ENCODE measurements at places on chromosomes 1 and 21. TPM values are rescaled to one million over a fixed set of nuclear protein-coding genes. Genes with fewer than 3 reads are reported as not detected.
A peak's percentile ranks its signal among the peaks of the same experiment; 100 is the strongest.

The NID1 gene
- total RNA-seq, result 11.1 TPM

DNA sequence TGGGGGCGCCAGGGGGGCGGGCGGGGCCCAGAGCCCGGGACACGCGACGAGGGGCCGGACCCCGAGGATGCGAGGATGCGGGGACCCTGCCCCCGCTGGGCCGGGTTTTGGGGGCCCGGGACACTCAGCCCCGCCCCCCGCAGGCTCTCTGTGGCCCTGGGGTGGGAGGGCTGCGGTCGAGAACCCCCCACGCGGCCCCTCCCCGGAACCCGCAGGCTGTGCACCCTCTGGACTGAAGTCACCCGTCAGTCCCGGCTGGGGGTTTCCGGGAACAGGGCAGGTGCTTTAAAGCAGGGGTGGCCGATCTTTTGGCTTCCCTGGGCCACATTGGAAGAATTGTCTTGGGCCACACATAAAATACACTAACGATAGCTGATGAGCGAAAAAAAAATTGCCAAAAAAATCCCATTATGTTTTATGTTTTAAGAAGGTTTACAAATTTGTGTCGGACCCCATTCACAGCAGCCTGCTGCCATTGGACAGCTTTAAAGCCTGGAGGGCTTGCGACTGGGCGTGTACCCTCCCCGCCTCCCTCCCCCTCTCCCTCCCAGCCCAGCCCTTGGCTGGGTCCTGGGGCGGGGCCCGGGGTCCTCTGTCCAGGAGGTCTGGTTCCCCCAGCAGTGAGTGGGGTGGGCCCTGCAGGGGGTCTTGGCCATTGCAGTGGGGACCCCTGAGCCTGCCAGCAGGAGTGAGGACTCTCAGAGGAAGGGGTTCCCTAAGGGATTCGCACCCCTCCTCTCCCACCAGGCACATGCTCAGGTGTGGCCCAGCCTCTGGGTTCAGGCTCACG, 21.6 kb upstream of the C1orf159 start:
- no peaks in the 10 kb centered on the region for H3K36me3 ChIP-seq
- DNase-seq, result no peak

DNA sequence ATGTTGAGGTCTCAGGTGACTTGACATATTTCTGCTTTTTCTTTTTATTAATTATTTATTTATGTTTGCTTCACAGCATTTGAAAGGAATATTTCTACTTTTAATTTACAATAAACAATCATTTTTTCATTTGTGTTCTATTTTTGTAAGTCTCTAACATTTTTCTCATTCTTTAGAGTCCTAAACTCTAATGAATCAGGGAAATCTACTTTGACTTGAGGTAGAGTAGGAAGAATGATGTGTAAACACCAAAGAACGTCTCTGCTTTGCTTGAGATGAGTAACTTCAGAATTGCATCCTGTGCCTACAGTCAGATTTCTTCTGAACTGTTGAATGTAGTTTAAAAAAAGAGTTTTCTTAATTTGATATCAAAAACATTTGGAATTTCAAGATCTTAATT, 65.2 kb downstream of the CNST start:
- H3K4me3 ChIP-seq, result no peak overlapping the region
- no peak for DNase-seq
- no peaks in the 10 kb centered on the region for H3K27me3 ChIP-seq

- DNase-seq, result peak; percentile 15
- peaks cover 27% of the 10 kb centered on the region for H3K4me1 ChIP-seq
- peaks cover 3% of the 10 kb centered on the region for H3K36me3 ChIP-seq
- no peaks in the 10 kb centered on the region for H3K27me3 ChIP-seq
These were observed 837 bp upstream of the DESI2 start for GRCh38 chr1:244651956-244652622.

GRCh38 chr1:228882771-228883450, 147.6 kb downstream of the RHOU start:
- no peak overlapping the region for H3K4me3 ChIP-seq
- no peaks in the 10 kb centered on the region for H3K4me1 ChIP-seq
- H3K27ac ChIP-seq, result no peak overlapping the region
- no peaks in the 10 kb centered on the region for H3K36me3 ChIP-seq

DNA sequence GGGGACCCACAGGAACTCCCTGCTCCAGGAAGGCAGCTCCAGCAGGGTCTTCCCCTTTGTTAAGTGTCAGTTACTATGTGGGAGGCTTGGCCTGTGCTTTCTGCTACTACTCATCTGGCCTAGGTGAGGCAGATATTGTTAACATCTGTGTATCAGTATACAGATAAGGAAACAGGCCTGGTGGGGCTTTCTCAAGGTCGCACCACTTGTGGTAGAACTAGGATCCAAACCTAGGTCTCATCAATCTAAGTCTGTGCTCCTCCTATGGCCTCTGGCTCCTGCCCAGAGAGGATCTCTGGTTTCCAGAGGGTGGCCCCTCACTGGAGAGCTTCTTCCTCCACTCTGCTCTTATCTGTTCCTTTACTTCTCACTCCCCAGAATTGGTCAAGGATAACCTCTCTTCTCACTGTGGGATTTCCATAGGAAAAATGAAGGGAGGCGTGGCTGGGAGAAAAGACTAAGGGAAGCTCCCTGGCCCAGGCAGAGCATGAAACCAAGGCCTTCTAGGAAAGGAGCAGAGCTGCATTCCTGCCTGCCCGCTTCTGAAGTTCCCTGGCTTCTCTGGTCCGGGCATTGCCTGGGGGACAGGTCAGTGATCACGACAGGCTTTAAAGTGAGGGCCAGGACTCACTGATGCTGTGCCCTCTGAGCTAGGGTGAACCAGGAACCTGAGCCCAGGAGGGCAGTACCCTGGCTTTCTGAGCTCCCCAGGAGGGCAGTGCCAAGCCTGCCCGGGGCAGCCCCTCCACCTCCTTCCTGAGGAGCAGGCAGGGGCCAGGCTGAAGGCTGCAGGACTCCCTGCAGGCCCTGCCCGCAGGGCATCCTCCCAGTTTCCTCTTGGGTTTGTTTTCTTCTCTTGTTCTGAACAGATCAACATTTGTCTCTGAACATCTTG, 5.8 kb downstream of the KCNC4 start:
- no peak overlapping the region for H3K27ac ChIP-seq
- H3K4me3 ChIP-seq, result no peak overlapping the region
- DNase-seq, result no peak
- peaks cover 29% of the 10 kb centered on the region for H3K4me1 ChIP-seq

DNA sequence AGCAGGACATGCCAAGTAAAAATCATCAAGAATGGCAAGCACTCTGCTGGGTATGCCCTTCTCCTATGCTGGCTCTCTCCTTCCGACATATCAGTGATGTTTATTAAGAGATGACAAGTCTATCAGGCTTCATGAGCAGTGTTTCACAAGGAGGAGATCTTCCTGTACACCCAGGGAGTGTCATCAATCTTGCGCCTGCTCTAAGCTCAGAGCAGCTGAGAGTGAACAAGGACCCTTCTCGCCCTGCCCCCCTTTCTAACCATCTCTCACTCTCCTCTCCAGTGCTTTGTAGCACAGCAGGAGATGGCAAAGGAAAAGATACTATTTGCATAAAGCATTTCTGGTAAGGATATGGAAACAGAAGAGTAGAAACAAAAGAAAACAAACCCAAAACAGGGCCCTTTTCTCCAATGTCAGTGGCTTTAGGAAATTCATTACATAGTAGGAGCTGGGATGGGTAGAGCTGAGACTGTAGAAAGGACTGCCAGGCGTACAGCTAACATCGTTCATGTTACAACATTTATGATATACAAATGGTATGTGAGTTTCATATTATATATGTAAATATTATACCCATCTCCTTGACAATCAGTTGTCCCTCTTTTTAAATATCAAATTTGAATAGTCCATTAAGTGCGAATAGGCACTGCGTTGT, 201.7 kb downstream of the NUF2 start:
- no peak overlapping the region for H3K4me3 ChIP-seq
- H3K36me3 ChIP-seq, result no peaks in the 10 kb centered on the region
- H3K4me1 ChIP-seq, result no peaks in the 10 kb centered on the region

The DNMT3L gene
- total RNA-seq, result not detected

DNA sequence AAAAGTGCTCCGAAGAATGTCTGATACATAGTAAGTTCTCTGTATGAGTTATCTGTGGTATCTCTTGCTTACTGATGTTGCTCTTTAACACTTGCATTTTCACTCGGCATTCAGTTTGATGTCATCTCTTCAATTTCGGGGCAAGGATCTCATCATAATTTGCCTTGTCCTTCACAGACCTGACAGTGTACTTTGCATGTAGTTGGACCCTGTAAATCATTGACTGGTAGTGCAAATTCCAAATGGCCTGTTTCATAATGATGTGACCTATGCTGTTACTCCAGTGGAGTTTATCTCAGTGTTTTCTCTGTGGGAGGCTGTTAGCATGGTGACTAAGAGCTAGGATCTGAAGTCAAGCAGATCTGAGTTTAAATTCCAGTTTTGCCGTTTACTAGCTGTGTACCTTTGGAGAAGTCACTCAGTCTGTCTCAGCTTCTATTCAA, 34.2 kb upstream of the ABCD3 start:
- peak; percentile 73 for DNase-seq
- no peak overlapping the region for H3K27ac ChIP-seq
- H3K27me3 ChIP-seq, result no peaks in the 10 kb centered on the region
- H3K36me3 ChIP-seq, result no peaks in the 10 kb centered on the region

DNA sequence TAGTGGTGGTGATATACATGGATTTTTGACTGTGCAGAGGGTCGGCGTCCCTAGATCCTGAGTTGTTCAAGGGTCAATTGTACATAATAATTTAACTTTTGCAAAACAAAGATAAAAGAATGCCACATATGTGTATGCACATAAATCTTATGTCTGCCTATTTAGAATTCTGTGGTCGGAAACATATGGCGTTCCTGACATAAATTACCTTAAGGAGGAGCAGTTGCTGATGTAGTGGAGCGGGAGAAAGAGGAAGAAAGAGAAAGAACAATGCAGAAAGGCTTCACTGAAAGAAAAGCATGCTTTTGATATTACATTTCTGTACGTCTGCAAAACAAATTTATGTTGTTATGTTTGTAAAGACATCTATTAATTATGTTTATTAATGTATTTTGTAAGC, 40.0 kb downstream of the S1PR1 start:
- no peak overlapping the region for H3K27ac ChIP-seq
- H3K27me3 ChIP-seq, result no peaks in the 10 kb centered on the region
- no peak for DNase-seq

- H3K27me3 ChIP-seq, result no peaks in the 10 kb centered on the region
- peaks cover 77% of the 10 kb centered on the region for H3K4me1 ChIP-seq
- peak overlapping the region; percentile 15 for H3K4me3 ChIP-seq
- H3K27ac ChIP-seq, result peak overlapping the region; percentile 93
- DNase-seq, result peak; percentile 93
These were observed 1.9 kb upstream of the IL24 start for GRCh38 chr1:206895325-206895724.

The SLC35D1 gene
- 5.3 TPM for total RNA-seq

GRCh38 chr1:36008546-36009197, 75.2 kb upstream of the TEKT2 start:
- H3K27me3 ChIP-seq, result no peaks in the 10 kb centered on the region
- peak overlapping the region; percentile 29 for H3K27ac ChIP-seq
- peak; percentile 89 for DNase-seq
- peaks cover 16% of the 10 kb centered on the region for H3K4me1 ChIP-seq

DNA sequence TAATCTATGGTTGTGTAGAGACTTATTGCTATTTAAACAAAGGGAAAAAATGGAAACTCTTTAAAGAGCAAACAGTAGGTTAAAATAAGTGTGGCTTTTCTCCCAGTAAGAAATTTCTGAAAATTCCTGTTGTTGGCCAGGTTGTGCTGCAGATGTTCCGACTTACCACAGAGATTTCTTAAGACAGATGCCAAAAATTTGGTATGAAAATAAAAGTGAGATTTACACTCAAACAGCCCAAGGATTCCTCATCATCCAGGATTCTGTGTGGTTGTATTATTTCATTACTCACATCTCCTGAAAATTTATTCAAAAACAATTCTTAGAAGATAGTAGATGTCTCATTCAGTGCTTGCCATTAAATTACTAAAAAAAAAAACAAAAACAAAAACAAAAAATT, 296.7 kb upstream of the PTBP2 start:
- no peak for DNase-seq
- no peaks in the 10 kb centered on the region for H3K27me3 ChIP-seq
- no peaks in the 10 kb centered on the region for H3K4me1 ChIP-seq
- no peaks in the 10 kb centered on the region for H3K36me3 ChIP-seq
- H3K4me3 ChIP-seq, result no peak overlapping the region
- H3K27ac ChIP-seq, result no peak overlapping the region

DNA sequence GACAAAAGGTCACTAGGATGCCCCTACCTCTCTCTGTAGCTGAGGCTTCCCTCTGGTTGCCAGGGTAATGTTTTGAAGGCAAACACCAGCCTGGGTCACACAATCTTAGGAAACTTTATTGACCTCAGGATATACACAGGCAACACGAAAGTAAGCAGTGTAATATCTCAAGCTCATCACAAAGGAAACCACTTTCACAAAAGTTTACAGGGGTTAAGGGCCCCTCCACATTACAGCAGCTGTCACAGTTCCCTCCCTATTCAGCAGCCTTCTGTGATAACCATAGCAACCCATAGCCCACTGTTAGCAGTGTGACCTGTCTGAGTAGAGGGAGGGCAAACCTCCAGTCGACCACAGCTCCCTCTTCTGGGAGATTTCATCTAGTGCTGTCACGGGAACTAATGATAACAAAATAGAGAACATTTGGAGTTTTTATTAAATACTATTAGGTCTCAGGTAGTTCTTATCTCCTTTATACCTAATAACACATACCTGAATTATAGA, 149.8 kb downstream of the PTPRC start:
- H3K36me3 ChIP-seq, result no peaks in the 10 kb centered on the region
- no peaks in the 10 kb centered on the region for H3K4me1 ChIP-seq
- no peak overlapping the region for H3K4me3 ChIP-seq
- DNase-seq, result peak; percentile 29
- H3K27me3 ChIP-seq, result no peaks in the 10 kb centered on the region

DNA sequence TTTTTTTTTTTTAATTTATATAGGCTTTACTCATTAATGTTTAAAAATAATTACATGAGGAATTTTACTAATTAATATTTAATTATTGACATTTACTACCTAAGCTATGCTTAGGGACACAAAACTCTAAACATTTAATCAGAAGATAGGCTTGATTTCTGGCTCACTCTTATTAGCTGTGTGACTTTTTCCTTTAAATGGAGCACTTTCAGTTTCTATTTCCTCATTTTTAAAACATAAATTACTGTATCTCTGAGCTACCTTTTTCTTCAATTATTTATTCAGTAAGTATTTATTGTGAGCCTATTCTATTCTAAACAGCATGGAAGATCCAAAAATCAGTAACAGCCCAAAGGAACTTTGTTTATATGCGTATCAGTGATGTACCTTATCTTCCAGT, 40.5 kb downstream of the MAP3K7CL start:
- no peaks in the 10 kb centered on the region for H3K36me3 ChIP-seq
- DNase-seq, result no peak
- H3K27ac ChIP-seq, result no peak overlapping the region
- peaks cover 40% of the 10 kb centered on the region for H3K4me1 ChIP-seq
- H3K27me3 ChIP-seq, result no peaks in the 10 kb centered on the region
- no peak overlapping the region for H3K4me3 ChIP-seq
